ENCODE measurements at places on chromosomes 7 and 10.

DNA sequence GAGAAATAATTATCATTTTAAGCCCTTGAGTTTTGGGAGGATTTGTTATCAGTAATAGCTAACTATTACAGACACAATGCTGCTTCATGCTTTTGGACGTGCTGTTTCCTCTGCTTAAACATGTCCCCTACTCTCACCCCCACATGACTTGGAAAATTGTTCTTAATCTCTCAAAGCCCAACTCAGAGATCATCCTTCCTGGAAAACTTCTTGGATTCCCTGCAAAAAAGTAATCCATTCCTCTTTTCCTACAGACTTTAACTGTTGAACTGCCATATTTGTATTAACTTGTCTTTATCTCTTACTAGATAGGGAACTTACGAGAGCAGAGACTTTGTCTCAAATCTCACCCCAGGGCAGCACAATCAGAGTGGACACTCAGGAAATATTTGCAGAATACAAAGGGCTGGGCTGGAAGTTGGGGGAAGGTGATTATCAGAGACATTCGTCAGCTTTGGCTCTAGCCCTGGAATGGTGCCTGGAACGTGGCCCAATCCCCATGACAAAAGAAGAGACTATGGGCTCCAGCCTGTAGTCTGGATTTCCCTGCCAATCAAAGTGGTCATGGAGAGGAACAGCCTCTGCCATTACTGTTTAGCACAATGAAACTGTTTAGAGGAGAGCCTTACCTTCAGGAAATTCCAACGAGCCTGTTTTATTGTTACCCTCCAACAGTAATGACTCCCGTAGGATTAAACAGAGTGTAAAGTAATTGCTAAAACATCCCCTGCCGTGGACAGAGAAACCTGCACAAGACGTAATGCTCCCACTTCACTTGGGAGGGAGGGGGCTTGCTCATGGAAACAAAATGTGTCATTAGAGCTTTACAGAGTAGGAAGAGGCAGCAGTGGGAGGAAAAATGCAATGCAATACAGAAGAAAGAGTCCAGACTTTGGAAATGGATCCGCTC is 140.4 kb upstream of the AUTS2 start:
- DNase-seq, result no peak

DNA sequence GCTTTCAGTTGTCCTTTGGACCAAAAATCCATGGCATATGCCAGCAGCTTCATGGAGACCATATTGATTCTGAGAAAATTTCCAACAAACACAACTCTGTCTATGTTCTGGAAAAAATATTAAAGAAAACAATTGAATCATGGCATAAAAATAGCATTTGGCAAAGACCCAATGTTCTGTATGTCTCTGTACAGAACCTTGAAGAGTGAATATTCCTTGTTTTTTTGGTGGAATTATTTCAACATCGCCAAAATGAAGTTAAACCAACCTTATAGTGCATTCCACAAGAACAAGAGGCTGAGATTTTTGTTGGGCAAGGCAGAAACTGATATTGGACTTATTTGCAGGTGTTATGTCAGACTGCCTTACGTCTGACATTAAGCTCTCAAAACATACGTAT is 53.3 kb upstream of the SLC16A12 start:
- DNase-seq, result no peak

GRCh38 chr10:125123476-125124114 is 36.8 kb downstream of the CTBP2 start:
- no peak for DNase-seq

- DNase-seq, result no peak
Measured at GRCh38 chr7:768881-769504, 41.9 kb upstream of the PRKAR1B start.

DNA sequence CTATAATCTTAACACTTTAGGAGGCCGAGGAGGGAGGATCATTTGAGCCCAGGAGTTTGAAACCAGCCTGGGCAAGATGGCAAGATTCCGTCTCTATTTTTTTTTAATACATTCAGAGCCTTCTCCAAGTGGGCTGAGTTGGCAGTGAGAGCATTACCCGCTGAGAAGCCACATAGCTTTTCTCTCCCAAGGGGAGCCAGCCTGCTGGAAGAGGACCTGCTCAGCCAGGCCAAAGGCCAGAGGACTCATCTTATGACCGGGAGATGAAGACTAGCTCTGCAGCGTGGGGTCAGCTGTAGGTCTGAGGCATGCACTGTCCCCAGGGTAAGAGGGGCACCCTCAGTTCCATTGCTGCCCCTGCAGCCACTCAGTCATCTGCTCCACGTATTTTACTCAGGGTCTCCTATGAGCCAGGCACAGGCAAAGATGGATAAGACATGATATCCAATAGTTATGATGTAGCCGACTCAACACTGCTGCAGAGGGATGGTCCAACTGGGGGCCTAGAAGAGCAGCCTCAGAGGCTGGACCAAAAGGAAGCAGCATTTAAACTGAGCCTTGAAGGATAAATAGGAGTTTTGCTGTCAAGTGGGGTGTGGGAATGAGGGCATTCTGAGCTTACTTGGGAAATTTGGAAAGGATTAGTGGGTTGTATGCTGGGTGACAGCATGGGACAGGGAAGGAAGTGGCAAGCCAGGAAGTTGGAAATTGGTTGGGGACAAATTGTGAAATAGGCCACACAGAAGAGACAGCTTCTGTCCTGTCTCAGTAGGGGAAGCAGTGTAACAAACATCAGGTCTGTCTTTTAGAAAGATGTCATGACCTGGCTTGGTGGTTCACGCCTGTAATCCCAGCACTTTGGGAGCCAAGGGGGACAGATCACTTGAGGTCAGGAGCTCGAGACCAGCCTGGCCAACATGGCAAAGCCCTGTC is 1.6 kb upstream of the MARVELD1 start:
- no peak for DNase-seq

- DNase-seq, result no peak
Measured at GRCh38 chr7:84953234-84953633, 233.6 kb downstream of the SEMA3D start.

GRCh38 chr7:134502463-134503371 is 24.6 kb upstream of the AKR1B10 start:
- DNase-seq, result no peak
